ENCODE measurements at places on chromosomes 7 and 10.

DNA sequence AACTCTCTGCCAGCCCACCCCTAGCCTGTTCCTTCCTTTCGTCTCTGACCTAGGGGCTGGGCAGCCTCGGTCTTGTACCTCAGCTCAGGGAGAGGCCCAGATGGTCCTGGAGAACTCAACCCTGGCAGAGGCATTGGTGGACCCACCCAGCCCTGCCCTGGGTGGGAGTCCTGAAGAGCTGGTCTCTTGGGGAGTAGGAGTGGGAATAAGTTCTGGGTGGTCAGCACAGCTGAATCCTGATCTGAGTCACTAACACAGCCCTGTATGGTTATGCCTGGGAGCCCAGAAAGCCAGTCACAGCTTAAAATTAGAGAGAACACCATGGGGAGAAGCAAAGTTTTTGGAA is 84.0 kb downstream of the SORBS1 start:
- no peak for DNase-seq

DNA sequence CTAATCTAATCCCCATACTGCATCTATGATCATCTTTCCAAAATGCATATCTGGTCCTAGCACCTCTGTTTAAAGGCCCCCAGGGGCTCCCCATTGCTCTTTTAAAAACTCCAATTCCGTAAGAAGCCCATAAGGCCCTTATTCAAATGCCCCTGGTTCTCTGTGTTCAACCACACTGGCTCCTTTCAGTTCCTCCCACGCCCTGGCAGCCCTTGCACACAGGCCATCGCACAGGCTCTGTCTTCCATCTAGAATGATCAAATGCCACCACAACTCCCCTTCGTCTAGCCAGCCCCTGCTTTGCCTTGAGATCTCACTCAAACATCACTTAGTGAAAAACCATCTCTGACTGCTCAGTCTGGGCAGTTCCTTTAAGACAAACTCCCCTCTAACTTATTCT is 112.9 kb upstream of the LYZL2 start:
- DNase-seq, result no peak

DNA sequence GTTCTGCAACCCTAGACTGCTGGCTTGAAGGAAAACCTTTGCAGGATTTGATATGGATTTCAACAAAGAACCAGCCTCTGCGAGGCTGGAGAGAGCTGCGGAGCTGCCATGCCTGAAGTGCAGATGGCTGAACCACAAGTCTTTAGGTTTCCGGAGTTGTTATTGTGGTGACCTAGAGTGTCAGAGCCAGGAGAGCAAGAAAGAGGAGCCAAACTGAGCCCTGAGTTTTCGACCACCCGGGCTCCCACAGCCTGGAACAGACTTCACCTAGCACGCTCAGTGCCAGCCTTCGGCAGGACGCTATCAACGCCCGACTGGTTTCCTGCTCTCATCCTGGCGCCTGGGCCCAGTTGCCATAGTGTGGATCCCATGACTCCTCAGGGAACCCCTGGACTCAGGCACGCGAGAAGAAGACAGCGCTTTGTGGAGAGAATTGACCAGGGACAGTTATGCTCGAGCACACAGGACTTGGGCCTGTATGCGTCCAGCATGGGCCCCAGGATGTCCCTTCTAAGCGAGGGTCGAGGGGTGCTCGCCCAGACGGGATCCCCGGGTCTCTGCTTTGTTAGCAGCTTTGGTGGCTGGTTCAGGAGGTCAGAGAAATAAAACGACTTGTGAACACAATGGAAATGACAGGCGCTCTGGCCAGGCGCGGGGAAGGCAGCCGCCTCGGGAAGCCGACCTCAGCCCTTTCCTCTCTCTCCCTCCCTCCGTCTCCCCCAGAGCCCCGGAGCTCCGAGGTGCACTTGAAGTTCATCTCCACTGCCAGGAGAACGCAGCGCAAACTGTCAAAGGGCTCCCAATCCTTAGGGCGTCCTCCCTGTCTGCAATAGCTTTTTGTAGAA is 1.8 kb upstream of the GAD2 start:
- DNase-seq, result no peak

DNA sequence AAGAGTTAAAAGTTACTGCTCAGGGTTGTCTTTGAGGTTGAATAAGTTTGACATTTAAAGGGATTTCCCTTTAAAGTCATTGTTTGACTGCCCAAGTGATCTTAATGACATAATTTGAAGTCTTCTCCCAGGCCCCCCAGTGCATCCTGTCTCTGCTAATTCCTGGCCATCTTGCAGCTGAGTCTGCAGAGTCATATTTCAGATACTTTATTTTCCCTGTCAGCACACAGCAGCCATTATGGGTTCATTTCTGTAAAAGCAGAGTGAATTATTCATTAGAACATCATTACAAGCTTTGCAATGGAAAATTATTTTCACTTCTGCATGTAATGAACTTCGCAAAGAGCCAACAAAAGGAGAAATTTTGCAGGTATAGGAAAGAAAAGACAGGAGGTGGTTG is 536.6 kb downstream of the GALNT17 start:
- no peak for DNase-seq

DNA sequence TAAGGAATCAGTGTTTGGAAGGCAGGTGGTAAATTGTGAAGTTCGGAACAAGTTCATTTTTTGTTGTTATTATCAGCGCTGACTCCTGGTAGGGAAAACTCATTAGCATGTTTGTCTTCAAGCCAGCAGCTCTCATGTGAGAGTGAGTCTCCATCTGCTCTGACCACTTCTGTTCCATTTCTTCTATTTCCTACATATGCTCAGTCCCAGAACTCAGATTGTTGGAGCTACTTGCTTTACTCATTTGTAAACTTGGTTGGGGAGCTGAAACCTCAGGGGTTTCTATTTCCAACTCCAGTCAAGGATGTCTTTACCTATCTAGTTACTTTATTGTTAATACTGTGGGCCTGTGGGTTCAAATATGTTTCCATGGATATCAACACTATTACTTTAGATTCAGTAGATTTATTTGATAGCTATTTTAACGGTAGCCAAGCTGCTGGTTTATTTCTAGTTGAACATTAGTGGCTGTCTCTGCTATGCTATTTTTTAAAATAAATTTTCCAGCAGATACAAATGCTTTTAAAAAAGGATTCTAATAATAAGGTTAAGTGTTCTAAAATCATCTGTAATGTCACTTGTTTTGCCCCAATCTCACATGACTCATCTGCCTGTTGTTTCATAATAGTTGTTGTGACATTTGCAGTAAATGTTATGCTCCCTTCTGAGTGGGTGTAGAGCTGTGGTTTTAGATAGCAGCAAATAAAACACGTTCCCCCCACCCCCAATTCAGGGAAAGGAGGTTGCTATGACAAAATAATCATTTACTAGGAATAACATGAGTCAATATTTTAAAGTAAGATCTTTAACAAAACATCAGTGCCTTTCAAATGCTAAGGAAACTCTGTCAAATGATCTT is 143.3 kb downstream of the HDAC9 start:
- no peak for DNase-seq

DNA sequence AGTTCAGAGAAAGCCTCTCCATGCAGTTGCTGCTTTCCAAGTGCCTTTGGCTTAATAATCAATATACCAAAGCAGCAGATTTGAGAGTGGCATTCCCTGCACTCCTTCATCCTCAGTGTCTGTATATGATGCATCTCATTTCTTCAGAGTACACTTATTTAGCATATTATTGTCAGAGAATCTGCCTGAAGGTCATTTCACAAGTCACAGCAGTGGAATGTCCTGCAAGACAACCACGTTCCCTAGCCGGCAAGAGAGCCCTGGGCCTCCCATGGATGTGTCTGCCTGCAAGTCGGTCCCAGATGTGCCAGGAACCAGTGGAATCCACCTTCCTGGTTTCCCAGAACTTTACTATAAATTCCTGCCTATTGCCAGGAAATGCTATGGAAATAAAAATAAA is 289.4 kb upstream of the IGFBP3 start:
- no peak for DNase-seq

DNA sequence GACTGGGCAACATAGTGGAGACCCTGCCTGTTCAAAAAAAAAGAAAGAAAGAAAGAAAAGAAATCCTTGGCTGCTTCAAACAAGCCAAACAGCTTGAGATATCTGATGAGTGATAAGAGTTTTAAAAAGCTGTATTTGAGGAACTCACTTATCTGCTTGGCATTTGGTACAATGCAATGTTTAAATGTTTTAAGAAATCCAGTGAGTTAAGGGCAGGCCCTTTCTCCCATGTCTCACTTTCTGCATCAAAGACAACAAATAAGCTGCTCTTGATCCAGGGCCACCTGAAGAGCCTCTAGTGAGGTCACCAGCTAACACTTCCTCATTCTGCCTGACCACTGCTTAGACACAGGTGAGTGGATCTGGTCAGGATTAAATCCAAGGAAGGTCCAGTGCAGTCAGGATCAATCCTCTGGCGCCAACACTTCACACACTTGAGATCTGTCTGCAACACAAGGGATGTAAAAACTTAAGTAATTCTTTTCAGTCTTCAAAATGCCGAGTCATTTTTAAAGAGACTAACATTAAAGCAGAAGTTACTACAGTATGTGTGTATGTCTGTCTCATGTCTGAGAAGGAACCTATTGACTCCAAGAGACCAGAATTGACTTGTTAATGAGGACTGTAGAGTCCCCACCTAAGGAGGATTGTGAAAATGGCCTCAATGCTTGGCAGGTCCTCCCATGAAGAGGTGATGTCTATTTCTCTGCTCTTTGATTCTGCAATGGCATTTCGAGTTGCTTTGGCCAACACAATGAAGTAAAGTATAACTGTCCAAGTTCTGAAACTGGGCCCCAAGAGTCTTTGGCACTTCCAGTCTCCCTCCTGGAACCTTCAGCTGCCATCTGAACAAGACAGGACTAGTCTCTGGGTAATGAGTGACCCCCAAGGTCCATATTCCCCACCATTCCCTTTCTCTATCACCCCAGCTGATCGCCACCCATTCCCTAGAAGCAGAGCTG is 43.1 kb downstream of the CREB3L2 start:
- DNase-seq, result no peak

- DNase-seq, result no peak
Measured at GRCh38 chr10:60434418-60435046, 44.9 kb upstream of the ANK3 start.

GRCh38 chr10:88417387-88418030 is 165.6 kb downstream of the RNLS start:
- peak; percentile 25 for DNase-seq

- no peak for DNase-seq
Measured at GRCh38 chr7:121336579-121336978, 7.8 kb downstream of the WNT16 start.

DNA sequence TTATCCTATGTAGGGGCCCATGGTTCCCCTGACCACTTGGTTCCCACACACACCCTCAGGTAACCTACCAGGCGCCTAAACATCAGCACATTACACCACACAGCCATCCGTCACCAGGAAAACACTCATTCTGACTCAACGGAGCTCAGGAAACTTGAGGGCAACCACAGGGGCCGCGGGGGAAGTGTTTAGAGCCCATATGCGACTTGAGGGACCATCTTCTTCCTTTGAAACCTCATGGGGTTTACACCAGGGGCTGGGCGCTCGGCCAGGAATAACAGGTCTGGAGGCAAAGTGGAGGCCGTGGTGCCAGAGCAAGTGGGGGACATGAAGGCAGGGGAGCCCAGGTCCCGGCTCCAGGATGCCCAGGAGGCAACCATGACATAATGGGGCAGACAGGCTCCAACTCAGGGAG is 1.5 kb downstream of the STX1A start:
- DNase-seq, result no peak

- no peak for DNase-seq
Measured at GRCh38 chr7:149321978-149322541, 60.1 kb downstream of the ZNF783 start.

DNA sequence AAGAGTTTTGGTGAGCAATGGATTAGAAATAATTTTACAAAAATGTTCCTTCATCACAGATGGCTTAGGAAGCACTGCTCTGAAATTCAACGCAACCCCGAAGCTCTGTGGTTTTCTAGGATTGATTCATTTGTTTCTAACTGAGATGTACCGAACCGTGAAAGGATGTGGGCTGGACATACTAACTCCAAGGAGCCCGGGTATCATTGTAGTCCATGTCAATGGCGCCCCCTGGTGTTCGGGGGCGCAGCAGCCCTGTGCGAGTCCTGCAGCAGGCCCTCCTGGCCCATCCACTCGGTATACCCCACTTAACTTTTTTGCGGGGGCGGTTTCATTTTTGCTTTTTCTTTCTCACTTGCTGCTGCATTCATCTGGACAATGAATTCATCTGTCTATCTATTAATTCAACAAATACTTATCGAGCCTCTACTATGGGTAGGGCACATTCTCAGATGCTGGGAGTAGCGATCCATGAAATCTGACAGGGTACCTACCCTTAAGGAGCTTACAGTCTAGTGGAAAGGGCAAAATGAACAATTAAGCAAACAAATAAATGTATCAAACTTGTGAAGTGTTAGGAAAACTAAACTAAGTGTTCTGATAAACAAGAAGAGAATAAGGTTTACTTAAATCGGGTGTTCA is 25.2 kb upstream of the ITPRID1 start:
- DNase-seq, result no peak

DNA sequence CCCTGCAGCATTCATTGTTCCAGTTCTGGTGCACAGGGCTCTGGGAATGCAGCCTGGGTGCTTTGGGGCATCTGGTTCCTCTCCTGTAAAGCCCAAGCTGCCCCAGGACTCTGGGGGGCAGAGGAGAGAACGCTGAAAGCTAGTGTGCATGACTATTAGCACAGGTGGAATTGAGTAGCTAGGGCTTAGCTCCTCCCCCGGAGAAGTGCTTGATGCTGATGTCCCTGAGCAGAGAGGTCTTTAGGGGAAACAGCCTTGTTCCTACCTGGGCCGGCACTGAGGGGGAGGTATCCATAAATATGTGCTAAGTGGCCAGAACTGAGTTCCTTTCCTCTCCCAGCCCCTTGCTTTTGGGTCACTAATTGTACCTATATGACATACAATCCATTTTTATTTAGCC is 3.9 kb downstream of the ADCY1 start:
- no peak for DNase-seq

DNA sequence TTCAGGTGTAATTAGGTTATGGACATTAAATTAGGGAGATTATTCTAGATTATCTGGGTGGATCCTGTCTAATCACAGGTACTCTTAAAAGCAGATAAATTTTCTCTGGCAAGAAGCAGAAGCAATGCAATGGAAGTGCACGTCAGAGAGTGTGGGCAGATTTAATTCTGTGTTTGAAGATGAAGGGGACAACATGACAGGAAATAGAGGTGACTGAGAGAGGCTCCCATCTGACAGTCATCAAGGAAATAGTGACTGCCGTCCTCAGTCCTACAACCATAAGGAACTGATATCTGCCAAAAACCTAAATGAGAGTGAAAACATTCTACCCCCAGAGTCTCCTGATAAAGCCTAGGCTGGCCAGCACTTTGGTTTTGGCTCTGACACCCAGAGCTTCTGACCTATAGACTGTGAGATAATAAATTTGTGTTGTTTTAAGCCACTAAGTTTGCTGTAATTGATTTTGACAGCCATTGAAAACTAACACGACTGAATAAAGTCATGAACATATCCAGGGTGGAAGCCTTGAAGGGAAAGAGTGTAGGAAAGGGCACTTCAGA is 30.5 kb upstream of the DDX50 start:
- DNase-seq, result no peak

GRCh38 chr7:23332910-23333612 is 33.9 kb downstream of the MALSU1 start:
- DNase-seq, result no peak
